Effector memory CD8-positive, alpha-beta T cell (primary cell): ENCODE measurements at places on chromosomes 2 and 18.
A peak's percentile ranks its signal among the peaks of the same experiment; 100 is the strongest.

GRCh38 chr2:212193056-212193455, 345.5 kb downstream of the ERBB4 start:
- DNase-seq: no peak
- H3K4me3 ChIP-seq: no peak overlapping the region
- no peaks in the 10 kb centered on the region for H3K4me1 ChIP-seq

DNA sequence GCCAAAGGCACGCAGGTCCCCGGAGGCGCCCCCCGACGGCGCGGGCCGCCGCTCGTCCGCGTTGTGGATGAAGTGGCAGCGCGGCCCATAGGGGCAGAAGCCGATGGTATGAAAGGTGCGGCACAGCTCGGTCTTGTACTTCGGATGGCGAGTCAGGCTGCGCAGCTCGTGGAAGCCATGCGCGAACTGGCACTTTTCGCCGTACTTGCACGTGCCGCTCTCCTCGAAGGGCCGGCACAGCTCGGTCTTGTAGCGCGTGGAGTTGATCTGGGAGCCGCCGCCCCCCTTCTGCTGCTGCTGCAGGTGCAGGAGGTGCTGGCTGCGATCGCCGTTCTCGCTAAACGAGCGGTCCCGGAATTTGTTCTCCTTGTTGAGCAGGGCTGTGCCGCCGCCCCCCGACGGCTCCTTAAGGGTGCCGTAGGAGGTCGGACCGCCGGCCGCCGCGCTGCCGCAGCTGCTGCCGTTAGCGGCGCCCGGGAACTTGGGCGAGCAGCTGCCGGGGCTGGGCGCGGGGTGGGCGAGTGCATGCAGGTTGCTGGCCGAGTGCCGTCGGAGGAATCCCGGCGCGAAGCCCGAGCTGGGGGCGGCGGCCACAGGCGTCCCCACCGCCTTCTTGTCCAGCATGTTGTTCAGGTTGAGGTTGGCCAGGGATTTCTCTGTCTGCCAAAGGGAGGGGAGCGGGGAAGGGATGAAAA, 1.2 kb downstream of the ZFP36L2 start:
- peaks cover 95% of the 10 kb centered on the region for H3K36me3 ChIP-seq
- peak overlapping the region; percentile 93 for H3K27ac ChIP-seq
- H3K4me3 ChIP-seq: peak overlapping the region; percentile 99
- DNase-seq: peak; percentile 59

DNA sequence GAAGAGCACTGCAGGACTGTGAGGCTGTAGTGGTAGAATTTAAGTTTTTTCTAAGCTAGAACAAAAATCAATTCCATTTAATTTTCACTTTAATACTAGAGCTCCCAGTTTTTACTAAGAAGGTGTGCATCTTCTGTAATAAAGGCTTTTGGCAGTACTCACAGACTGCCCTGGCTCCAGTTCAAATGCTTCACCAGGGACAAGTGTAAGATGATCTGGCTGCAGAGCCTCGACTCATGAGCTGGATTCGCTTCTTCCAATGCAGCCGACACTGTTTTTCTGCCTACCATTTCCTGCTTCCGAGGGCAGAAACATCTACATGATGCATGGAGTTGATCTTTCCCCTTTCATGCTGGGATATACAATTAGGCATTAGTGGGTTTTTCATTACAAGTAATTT, 87.0 kb downstream of the FARSB start:
- no peaks in the 10 kb centered on the region for H3K27me3 ChIP-seq
- no peaks in the 10 kb centered on the region for H3K4me1 ChIP-seq
- peaks cover 37% of the 10 kb centered on the region for H3K36me3 ChIP-seq
- no peak for DNase-seq

GRCh38 chr2:66547118-66547517, 112.2 kb downstream of the MEIS1 start:
- no peaks in the 10 kb centered on the region for H3K36me3 ChIP-seq
- no peaks in the 10 kb centered on the region for H3K27me3 ChIP-seq
- no peak overlapping the region for H3K27ac ChIP-seq
- no peak overlapping the region for H3K4me3 ChIP-seq
- DNase-seq: no peak

- H3K27ac ChIP-seq: peak overlapping the region; percentile 91
- H3K36me3 ChIP-seq: peaks cover 20% of the 10 kb centered on the region
- no peak for DNase-seq
- no peak overlapping the region for H3K4me3 ChIP-seq
- H3K27me3 ChIP-seq: no peaks in the 10 kb centered on the region
These were observed 43.7 kb downstream of the CDC42EP3 start for GRCh38 chr2:37627710-37628109.

DNA sequence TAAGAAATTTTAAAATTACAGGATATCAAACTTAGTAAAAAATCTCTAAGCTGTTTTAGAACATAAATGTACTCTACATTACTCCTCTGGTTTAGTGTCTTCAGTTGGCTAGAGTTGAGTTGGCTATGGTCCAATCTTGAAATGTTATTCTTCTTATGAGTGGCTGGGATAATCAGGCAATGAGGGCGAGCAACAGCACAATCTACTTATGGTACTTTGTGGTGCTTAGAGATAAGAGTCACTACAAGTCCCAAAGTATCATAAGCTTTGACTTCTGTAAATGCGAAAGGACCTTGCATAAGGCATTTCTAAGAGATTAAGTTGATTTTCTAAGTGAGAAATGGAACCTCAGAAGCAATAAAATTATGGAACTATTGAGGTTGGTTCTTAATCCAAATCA, 361.7 kb downstream of the GPD2 start:
- H3K4me1 ChIP-seq: no peaks in the 10 kb centered on the region
- no peak for DNase-seq
- H3K27me3 ChIP-seq: no peaks in the 10 kb centered on the region

- H3K27me3 ChIP-seq: peaks cover 54% of the 10 kb centered on the region
- no peak for DNase-seq
- H3K4me1 ChIP-seq: no peaks in the 10 kb centered on the region
- H3K36me3 ChIP-seq: no peaks in the 10 kb centered on the region
- H3K4me3 ChIP-seq: no peak overlapping the region
These were observed 37.1 kb upstream of the ZCCHC2 start for GRCh38 chr18:62485684-62486083.

DNA sequence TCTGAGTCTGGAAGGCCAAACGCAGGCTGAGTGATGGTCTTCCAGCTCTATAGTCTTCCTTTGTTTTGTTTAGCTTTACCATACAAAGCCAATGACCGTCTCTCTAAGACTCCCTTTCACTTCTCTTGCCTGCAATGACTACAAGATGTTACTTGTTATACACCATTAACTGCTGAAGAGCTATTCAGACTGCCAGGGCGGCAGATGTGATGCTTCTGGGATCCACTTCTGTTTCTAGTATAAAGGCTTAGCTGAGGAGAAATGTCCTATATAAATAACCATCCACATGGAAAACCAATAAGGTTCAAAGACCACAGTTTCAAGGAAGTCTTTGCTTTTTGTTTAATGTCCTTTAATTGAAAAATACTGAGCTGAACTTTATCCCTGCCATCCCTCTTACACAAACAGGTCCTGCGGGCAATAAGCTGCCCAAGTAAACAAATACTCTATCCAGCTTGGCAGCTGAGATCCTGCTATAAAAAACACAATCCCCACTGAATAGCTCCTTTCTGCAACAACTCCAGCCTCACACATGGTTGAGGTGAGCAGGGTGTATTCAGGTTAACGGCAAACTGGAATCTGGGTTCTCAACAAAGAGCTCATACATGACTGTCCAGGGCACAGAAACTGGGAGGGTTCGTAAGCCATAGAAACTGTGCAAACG, 124.6 kb downstream of the VIT start:
- H3K36me3 ChIP-seq: no peaks in the 10 kb centered on the region
- H3K27me3 ChIP-seq: no peaks in the 10 kb centered on the region
- no peak for DNase-seq
- no peak overlapping the region for H3K27ac ChIP-seq
- no peaks in the 10 kb centered on the region for H3K4me1 ChIP-seq

DNA sequence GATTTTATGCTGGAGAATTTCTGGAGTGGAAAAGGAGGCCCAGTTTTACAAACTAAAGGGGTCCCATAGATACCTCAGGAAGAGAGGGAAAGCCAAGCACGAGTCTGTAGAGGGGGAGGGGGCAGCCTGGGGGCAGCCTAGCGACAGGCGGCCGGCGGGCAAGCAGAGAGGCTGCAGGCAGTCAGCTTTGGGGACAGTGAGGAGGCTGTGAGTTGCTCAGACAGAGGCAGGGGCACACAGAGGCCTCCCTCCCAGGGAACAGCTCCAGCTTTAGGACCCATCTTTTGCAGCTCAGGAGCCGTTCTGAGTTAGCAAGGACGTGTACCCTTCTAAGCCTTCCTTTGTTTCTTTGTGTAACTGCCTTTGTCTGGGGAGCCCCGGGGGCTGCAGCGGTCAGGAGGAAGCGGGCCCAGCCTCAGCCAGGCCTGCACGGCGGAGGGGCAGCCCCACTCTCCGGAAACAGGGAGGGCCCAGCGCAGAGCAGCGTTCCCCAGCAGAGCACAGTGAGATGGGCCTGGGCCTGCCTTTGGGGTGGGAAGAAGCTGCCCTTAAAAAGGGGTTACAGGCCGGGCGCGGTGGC, 41.1 kb upstream of the RALBP1 start:
- no peak overlapping the region for H3K4me3 ChIP-seq
- no peak for DNase-seq
- H3K36me3 ChIP-seq: peaks cover 3% of the 10 kb centered on the region
- H3K27ac ChIP-seq: no peak overlapping the region
- H3K4me1 ChIP-seq: no peaks in the 10 kb centered on the region

GRCh38 chr18:70036771-70037347, 89.2 kb upstream of the CD226 start:
- no peak overlapping the region for H3K4me3 ChIP-seq
- no peak overlapping the region for H3K27ac ChIP-seq
- no peaks in the 10 kb centered on the region for H3K27me3 ChIP-seq
- peaks cover 5% of the 10 kb centered on the region for H3K4me1 ChIP-seq
- H3K36me3 ChIP-seq: peaks cover 11% of the 10 kb centered on the region

GRCh38 chr2:21972586-21972985, 848.8 kb downstream of the TDRD15 start:
- no peaks in the 10 kb centered on the region for H3K4me1 ChIP-seq
- H3K36me3 ChIP-seq: no peaks in the 10 kb centered on the region
- H3K27me3 ChIP-seq: no peaks in the 10 kb centered on the region
- H3K27ac ChIP-seq: no peak overlapping the region
- no peak for DNase-seq

- H3K27ac ChIP-seq: peak overlapping the region; percentile 28
- H3K4me3 ChIP-seq: peak overlapping the region; percentile 47
- H3K36me3 ChIP-seq: peaks cover 15% of the 10 kb centered on the region
These were observed 14.9 kb downstream of the VAPA start for GRCh38 chr18:9928646-9929259.

- H3K36me3 ChIP-seq: no peaks in the 10 kb centered on the region
- peaks cover 12% of the 10 kb centered on the region for H3K4me1 ChIP-seq
- no peak overlapping the region for H3K4me3 ChIP-seq
- H3K27me3 ChIP-seq: no peaks in the 10 kb centered on the region
- no peak overlapping the region for H3K27ac ChIP-seq
- no peak for DNase-seq
These were observed 32.8 kb upstream of the CD226 start for GRCh38 chr18:69980509-69980908.

DNA sequence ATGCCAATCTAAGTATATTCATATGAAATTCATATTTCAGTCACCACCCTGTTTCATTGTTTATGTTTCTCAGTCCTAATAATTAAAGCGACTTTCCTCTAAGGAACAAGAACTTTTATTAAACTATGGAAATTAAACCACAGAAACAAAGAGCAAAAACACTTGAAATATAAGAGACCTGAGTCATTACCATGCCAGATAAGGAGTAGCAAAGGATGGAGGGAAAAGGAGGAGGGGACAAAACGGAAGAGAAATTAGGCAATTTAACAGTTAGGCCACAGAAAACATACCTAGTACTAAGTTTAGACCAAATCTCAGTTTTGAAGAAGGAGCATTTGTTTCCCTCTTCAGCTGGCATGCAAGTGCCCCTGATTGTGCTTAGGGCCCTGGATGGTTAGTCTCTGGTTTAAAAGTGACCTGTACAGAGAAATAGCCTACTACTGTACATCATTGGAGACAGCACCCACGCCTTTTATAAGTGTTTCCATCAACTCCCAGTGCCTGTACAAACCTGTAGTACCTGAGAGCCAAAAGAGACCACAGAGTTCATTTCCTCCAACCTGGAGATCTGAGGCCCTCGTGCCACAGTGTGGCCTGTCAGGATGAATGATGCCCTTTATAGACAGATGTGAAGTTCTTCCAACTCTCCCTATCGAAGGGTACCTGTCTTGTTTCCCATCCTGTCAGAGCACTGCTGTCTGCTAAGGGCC, 74.5 kb downstream of the SPATS2L start:
- H3K27me3 ChIP-seq: no peaks in the 10 kb centered on the region
- no peak for DNase-seq
- H3K27ac ChIP-seq: peak overlapping the region; percentile 29
- peaks cover 7% of the 10 kb centered on the region for H3K4me1 ChIP-seq
- no peak overlapping the region for H3K4me3 ChIP-seq

DNA sequence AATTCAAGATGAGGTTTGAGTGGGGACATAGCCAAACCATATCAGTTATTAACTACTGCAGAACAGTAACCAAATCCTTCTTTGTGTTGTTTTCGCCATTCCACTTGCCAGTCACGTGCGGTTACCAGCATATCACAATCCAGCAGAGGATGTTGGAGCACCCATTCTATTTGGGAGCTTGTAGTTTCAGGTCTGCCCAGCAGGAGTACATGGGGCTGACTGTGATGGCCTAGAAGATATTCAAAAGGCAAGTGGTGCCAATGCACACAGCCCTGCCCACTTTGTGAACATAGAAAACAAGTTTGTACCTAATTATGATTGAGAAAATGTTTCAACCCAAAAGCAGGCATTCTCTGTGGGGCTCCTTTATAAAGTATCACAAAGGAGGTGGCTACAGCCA, 57.0 kb downstream of the ZNF519 start:
- no peak for DNase-seq
- no peak overlapping the region for H3K4me3 ChIP-seq

- no peak for DNase-seq
- no peaks in the 10 kb centered on the region for H3K4me1 ChIP-seq
These were observed 15.3 kb downstream of the SLC14A1 start for GRCh38 chr18:45739268-45739667.

- H3K27me3 ChIP-seq: no peaks in the 10 kb centered on the region
- no peak overlapping the region for H3K4me3 ChIP-seq
- H3K27ac ChIP-seq: no peak overlapping the region
- peaks cover 4% of the 10 kb centered on the region for H3K36me3 ChIP-seq
These were observed 143.4 kb upstream of the SMAD7 start for GRCh38 chr18:49094136-49094535.

- no peaks in the 10 kb centered on the region for H3K27me3 ChIP-seq
- H3K27ac ChIP-seq: no peak overlapping the region
- no peaks in the 10 kb centered on the region for H3K4me1 ChIP-seq
- DNase-seq: no peak
- H3K4me3 ChIP-seq: no peak overlapping the region
These were observed 593.1 kb upstream of the CHAC2 start for GRCh38 chr2:53174539-53174938.

- no peak overlapping the region for H3K27ac ChIP-seq
- H3K36me3 ChIP-seq: no peaks in the 10 kb centered on the region
- H3K27me3 ChIP-seq: no peaks in the 10 kb centered on the region
- no peaks in the 10 kb centered on the region for H3K4me1 ChIP-seq
- DNase-seq: no peak
- H3K4me3 ChIP-seq: no peak overlapping the region
These were observed 302.2 kb downstream of the NDUFA10 start for GRCh38 chr2:239722760-239723470.

GRCh38 chr2:37350034-37350433, 5.6 kb downstream of the QPCT start:
- no peak for DNase-seq
- H3K27ac ChIP-seq: no peak overlapping the region
- H3K4me1 ChIP-seq: no peaks in the 10 kb centered on the region
- H3K4me3 ChIP-seq: no peak overlapping the region
- no peaks in the 10 kb centered on the region for H3K27me3 ChIP-seq
- H3K36me3 ChIP-seq: no peaks in the 10 kb centered on the region
